ENCODE measurements at places on chromosomes 4 and X. TPM values are rescaled to one million over a fixed set of nuclear protein-coding genes. Genes with fewer than 3 reads are reported as not detected.

DNA sequence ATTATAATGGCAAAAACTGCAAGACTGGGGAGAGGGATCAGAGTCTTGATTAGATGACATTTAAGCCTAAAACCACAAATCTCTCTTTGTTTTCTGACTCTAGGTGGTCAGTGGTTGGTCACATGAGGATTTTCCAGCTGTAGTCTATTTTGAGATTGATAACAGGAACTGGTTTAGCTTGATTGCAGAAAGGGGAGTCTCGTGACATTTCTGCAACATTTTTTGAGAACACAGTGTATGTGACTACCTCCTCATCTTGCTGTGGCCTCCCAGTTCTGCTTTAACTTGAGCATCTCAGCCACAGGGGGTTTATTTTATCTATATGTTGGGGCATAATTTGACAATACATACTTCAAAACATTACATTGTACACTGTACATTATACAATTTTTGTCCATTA, 726.4 kb upstream of the MAGEB2 start:
- H3K27me3 ChIP-seq, result no peaks in the 10 kb centered on the region
- H3K4me1 ChIP-seq, result no peaks in the 10 kb centered on the region
- no peak for DNase-seq

DCX gene
- 0.19 TPM for total RNA-seq

- H3K27me3 ChIP-seq, result peaks cover 2% of the 10 kb centered on the region
- H3K27ac ChIP-seq, result no peak overlapping the region
- no peak for DNase-seq
- H3K36me3 ChIP-seq, result no peaks in the 10 kb centered on the region
- H3K4me1 ChIP-seq, result peaks cover 3% of the 10 kb centered on the region
- no peak overlapping the region for H3K4me3 ChIP-seq
Observed at GRCh38 chrX:149508467-149508866, 3.4 kb upstream of the IDS start.

CNOT6L gene
- total RNA-seq, result 39.4 TPM

DNA sequence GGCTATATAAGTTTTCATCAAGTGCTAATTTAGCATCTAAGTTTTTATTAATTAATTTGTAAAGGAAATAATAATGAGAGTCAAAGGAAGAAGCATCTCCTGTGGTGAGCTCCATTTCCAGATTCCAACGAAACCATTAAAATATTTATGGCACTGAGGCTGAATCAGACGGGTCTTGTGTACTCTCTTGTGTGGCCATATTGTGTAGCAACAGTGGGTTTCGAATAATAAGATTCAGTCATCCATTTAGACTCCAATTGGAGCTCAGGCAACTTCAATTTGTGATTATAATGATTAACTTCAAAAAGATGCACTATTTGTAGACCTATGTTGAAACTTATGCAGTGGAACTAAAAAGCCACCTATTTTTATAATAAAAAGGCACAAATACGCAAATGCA, 82.4 kb downstream of the SNCA start:
- H3K4me1 ChIP-seq, result no peaks in the 10 kb centered on the region
- H3K27me3 ChIP-seq, result no peaks in the 10 kb centered on the region
- no peak overlapping the region for H3K27ac ChIP-seq
- no peak overlapping the region for H3K4me3 ChIP-seq

- H3K4me1 ChIP-seq, result no peaks in the 10 kb centered on the region
- no peak overlapping the region for H3K27ac ChIP-seq
- H3K4me3 ChIP-seq, result no peak overlapping the region
- no peaks in the 10 kb centered on the region for H3K36me3 ChIP-seq
Observed at GRCh38 chr4:167023364-167023925, 210.8 kb downstream of the SPOCK3 start.

DNA sequence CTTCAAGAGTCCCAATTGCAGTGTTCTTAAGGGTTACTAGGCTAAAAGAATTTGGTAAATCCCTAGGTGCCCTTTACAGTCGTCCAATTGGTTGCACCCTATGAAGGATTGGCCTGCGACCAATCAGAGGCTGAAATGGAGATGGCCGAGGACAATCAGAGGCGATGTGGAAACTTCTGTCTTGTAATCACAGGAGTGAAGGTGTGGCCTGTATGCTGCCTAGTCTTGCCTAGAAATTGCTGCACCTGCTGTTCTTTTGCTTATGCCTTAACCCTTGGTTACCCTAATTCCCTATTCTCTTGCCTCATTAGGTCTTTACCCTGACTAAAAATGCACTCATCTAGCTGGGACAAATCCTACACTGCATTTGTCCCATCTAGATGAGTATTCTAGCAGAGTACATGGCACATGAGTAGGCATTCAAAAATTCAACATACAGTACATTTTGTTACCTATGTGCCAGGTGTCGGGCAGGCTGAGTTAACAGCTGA, 1.0 kb upstream of the DCK start:
- H3K27ac ChIP-seq, result peak overlapping the region; percentile 93
- no peaks in the 10 kb centered on the region for H3K27me3 ChIP-seq
- peaks cover 9% of the 10 kb centered on the region for H3K4me1 ChIP-seq
- no peak for DNase-seq

DNA sequence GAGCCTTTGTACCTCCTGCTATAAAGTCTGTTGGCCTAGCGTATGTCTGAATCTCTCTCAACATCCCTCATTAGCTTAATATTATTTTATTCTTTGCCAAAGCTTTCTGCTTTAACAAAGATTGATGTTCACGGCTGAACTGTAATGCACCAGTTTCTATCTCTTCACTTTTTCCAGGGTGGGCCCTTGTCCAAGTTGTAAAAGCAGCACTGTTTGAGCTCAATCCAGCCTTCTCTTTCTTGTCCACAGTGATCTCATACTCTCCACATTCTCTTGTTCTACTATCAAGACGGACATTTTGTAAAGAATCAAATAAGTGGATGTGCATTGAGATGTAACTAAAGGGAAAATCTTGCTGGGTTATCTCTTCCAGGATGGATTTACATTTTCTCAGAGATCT, 34.4 kb upstream of the RTL3 start:
- no peak for DNase-seq
- no peaks in the 10 kb centered on the region for H3K4me1 ChIP-seq
- no peak overlapping the region for H3K27ac ChIP-seq
- H3K36me3 ChIP-seq, result no peaks in the 10 kb centered on the region

GRCh38 chr4:10120943-10121567, 4.5 kb upstream of the WDR1 start:
- no peak for DNase-seq
- H3K27ac ChIP-seq, result peak overlapping the region; percentile 78
- H3K4me3 ChIP-seq, result no peak overlapping the region
- H3K36me3 ChIP-seq, result no peaks in the 10 kb centered on the region
- H3K4me1 ChIP-seq, result peaks cover 77% of the 10 kb centered on the region

KIT gene
- total RNA-seq, result 3.4 TPM

DNA sequence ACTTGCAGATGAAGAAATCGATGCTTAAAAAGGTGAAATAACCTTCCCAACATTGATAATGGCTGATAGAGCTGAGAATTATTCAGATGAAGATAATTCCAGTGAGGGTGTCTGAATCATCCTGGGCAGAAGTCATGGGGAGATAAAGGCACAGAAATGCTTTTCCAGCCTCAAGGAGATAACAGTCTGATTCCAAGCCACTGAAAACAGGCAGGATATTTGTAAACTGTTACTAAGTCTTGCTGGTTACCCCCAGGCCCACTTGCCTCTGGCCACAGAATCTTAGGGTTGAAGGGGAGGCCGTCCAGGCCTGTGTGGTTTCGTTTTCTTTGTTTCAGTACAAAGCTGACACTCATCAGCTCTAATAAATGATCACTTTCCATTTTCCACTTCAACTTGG, 158.5 kb downstream of the SH3KBP1 start:
- no peaks in the 10 kb centered on the region for H3K27me3 ChIP-seq
- no peak overlapping the region for H3K27ac ChIP-seq
- no peak overlapping the region for H3K4me3 ChIP-seq

- no peak overlapping the region for H3K27ac ChIP-seq
- no peaks in the 10 kb centered on the region for H3K27me3 ChIP-seq
- no peak overlapping the region for H3K4me3 ChIP-seq
Observed at GRCh38 chrX:16517039-16517605, 132.8 kb upstream of the S100G start.

DNA sequence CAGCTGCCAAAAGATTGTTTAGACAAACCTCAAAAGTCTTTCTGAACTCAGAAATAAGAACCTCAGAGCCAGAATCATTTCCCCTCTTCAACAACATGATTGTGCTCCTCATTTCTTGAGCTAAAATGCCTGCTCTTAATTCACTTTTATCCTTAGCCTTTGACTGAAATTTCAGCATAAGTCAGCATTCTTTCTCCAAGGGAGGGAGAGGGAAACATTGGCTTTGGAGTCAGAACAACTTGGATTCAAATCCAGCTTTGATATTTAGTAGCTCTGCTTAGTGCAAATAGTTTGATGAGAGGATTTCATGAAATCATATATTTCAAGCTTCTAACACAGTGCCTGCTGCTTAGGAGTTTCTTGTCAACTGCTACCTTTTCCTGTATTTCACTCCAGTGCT, 484.6 kb upstream of the INTU start:
- H3K27ac ChIP-seq, result no peak overlapping the region
- no peaks in the 10 kb centered on the region for H3K27me3 ChIP-seq
- no peaks in the 10 kb centered on the region for H3K4me1 ChIP-seq
- H3K36me3 ChIP-seq, result no peaks in the 10 kb centered on the region
- no peak for DNase-seq

GRCh38 chrX:3807906-3808305, 94.5 kb upstream of the PRKX start:
- no peak overlapping the region for H3K27ac ChIP-seq
- no peaks in the 10 kb centered on the region for H3K36me3 ChIP-seq
- no peaks in the 10 kb centered on the region for H3K4me1 ChIP-seq
- DNase-seq, result no peak

CXCL10 gene
- 50.4 TPM for total RNA-seq

TRIM75 gene
- total RNA-seq, result not detected

GRCh38 chr4:151786158-151786495, 25.3 kb upstream of the GATB start:
- H3K4me3 ChIP-seq, result no peak overlapping the region
- no peaks in the 10 kb centered on the region for H3K27me3 ChIP-seq
- no peak overlapping the region for H3K27ac ChIP-seq
- no peak for DNase-seq

DNA sequence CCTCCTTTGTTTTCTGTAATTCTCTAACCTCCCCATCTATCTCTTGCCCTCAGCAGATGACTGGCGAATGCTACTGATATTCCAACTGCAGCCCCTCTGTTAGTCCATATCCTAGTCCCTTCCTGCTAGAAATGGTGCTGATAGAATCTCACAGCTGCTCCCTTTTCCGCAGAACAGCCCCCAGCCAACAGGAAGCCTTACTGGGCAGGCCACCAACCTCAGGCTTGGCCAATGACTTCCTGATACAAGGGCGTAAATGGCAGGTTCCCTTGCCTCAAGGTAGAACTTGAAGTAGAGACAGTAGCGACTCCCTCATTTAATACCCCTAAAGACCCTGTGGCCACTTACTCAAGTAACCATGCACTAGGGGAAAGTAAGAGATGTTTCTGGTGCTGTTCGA, 26.7 kb upstream of the SLC2A9 start:
- H3K4me1 ChIP-seq, result peaks cover 5% of the 10 kb centered on the region
- no peak for DNase-seq
- H3K27ac ChIP-seq, result no peak overlapping the region
- H3K4me3 ChIP-seq, result no peak overlapping the region
- no peaks in the 10 kb centered on the region for H3K36me3 ChIP-seq
- H3K27me3 ChIP-seq, result no peaks in the 10 kb centered on the region

DNA sequence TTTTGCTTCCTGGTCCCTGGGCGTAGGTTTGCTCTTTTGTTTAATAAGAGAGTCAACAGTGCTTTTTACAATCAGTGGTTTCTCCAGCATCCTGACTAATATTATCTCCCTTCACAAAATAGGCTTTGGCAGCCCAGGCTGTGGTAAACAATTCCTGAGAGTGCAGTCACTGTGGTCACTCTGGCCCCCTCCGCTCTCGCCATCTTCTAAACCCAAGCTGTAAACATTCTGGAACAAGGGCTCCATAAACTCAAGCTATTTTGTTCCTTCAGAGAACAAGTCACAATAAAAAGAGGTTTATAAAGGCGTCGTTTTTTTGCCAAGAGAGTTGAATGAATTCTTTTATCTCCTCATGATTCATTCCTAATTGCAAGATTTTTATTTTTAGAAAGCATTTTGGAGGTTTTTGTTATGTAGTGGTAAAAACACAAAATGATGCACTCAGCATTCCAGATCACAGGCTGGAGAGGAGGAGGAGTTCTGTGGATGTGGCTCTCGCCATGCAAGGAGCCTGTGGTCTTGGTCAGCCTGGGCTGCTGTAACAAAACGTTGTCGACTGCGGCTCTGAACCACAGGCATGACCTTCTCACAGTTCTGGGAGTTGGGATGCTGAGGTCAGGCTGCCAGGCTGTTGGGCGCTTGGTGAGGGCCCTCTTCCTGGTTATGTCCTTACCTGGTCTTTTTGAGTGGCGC, 486.4 kb upstream of the FAT1 start:
- H3K36me3 ChIP-seq, result no peaks in the 10 kb centered on the region
- no peaks in the 10 kb centered on the region for H3K4me1 ChIP-seq
- no peaks in the 10 kb centered on the region for H3K27me3 ChIP-seq

- H3K4me1 ChIP-seq, result no peaks in the 10 kb centered on the region
- no peaks in the 10 kb centered on the region for H3K36me3 ChIP-seq
- DNase-seq, result no peak
- no peak overlapping the region for H3K27ac ChIP-seq
Observed at GRCh38 chr4:96092151-96092705, 252.3 kb downstream of the PDHA2 start.
